ENCODE measurements at places on chromosomes 16 and 17.

DNA sequence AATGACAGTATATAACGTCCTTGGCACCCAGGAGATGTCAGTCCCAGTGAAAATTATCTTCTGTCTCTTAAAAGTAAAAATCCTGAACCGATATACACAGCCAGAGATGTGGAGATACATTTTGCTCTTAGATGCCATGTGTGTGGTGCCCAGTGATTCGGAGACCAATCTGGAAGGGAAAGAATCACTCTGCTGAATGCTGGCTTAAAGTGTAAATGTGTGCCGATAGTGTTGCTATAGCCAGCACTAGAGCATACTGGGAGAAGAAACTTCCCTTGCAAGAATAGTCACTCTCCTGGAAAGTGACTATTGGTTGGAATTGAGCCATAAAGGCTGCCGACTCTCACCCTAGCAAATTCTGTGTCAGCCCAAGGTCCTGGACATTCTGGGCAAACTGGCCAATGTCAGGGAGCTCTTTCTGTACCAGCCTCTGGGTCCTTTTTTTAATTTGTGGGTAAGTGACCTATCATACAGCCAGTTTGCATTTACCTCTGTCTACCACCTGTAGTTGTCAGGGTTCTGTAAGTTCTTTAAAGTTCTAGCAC is 44.2 kb upstream of the HNF1B start:
- DNase-seq, result no peak

GRCh38 chr17:56793957-56794356 is 39.8 kb downstream of the C17orf67 start:
- DNase-seq, result no peak

- no peak for DNase-seq
Observed at GRCh38 chr17:81879121-81879520, 8.0 kb upstream of the ARHGDIA start.

GRCh38 chr17:8160224-8160577 is 2.5 kb downstream of the VAMP2 start:
- no peak for DNase-seq

DNA sequence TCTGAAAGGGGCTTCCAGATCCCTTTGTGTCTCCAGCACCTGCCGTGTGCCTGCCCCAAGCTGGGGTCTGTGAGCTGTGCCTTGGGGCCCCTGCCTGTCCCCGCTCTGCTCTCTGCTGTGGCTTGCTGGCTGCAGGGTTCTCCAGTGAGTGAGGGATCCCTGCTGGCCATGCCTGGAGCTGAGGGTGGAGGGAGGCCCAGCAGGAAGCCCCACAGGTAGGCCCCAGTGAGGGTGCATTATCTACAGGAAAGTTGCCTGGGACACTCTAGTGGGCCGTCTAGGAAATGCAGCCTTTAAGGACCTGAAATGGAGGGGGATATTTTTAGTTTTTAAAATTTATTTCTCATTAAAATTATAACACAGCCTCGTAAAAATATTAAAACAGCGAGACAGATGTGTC is 50.9 kb downstream of the JPH3 start:
- DNase-seq, result no peak

DNA sequence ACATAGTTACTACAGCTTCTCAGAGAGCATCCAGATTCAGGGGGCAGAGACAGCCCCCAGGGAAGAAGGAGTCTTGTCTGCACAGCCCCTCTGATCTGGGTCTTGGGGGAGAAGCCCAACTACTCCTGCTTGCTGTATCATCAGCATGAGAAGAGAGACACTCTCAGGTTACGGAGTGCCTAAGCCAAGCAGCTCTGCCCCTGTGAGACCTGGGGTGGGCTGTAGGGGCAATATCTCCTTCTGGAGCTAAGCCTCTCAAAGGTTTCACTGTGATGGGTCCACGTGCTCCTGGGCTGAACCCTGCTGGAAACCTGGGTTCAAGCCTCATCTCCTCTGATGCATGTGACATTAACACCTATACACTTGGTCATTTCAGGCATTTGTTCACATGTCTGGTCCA is 123.2 kb downstream of the CPPED1 start:
- no peak for DNase-seq

DNA sequence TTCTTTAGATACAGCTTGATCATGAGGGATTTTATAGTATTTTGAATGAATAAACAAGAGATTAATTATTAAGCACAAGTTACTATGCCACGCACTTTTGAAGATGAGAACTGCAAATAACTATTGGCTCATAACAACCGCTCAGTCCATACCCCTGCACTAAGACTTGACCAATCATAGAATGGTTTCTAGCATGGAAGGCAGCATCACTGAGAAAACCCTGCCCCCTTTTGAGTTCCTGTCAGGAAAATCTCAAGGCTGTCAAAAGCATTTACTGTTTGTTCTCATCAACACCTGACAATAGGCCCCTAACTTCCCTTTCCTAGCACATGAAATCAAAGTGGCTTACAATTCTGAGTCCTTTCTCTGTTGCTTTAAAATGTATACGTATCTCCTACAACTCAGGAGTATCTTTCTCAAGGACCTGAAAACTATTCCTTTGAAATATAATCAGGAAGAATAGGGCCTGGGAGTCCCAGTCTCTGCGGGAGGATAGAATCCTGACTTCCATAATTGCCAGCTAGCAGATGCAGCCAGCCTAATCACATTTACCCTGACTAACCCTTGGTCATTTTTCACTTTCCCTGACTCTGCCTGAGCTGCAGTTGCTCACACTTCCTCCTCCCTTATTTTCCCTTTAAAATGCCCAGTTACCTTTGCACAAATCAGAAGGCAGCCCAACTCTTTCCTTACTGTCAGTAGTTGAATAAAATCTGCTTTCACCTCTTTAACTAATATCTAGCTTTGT is 9.1 kb upstream of the MMD start:
- DNase-seq, result no peak

DNA sequence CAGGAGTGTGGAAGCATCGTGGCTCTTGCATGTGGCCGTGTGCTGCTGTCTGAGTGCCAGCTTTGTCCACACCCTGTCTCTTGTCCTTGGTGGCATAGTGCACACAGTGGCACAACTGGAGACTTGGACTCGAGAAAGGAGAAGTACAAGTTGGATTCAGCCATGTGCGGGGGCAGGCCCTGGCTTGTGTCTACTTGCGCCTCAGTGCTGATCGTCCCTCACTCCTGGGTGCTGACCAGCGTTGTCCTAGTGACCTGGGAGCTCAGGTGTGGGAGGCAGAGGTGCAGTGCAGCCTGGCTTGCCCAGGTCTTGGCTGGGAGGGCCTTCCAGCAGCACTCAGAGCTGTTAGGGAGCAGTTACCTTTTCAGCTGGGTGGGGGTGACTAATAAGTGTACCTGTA is 20.6 kb downstream of the MPRIP start:
- peak; percentile 7 for DNase-seq

Measured in glutamatergic neuron (in vitro differentiated cells).